ENCODE measurements at places on chromosomes 11 and 22.

DNA sequence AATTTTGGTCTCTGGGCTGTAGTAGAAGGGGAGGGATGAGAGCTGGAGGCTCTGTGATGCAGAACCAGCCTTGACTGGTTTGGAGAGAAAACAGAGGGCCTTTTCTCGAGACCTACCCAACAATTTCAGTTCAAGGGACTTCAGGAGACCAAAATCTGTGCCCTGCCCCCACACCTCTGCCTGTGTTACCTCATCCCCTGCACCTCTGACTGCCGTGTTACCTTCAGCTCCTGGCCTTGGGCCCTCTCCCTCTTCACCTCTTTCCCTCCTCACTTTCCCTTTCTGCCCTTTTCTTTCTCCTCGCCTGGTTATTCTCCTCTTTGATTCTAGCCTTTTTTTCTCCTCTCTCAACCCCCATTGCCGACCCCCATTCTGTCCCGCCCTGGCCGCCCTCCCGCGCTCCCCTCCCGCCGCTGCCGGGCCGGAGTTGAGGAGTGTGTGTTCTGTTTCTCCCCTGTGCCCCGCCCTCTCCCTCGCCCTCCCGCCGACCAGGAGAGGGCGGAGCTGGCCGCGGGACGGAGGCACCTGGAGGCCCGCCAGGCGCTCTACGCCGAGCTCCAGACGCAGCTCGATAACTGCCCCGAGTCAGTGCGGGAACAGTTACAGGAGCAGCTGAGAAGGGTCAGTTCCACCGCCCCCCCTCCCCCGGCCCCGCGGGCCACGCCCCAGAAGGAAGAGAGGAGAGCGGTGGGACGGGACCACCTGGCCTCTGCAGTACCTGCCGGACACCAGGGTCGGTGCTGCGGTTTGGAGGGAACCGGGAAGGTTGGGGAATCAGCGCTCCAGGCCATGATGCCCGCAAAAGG lies 27.2 kb downstream of the PHLDB1 start:
- DNase-seq: peak; percentile 84

DNA sequence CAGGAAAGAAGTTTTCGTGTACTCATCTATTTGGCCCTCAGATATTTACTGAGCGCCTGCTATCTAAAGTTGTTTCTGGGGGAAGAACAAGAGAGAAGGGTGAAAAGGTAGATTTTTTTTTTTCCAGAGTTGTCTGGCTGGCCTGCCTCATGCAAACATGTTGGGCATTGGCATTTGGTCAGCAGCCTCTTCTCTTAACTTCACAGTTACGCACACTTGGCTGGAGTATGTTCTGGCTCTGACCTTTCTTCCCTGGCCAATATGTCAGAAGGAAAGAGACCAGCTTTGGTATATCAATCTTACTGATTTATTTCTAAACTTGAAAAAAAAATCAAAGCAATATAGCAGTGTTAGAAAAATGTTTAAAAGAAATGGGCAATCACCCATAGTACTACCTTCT lies 54.2 kb upstream of the GRAMD1B start:
- no peak for DNase-seq

- no peak for DNase-seq
Observed at GRCh38 chr11:129785383-129786111, 30.1 kb upstream of the TMEM45B start.

DNA sequence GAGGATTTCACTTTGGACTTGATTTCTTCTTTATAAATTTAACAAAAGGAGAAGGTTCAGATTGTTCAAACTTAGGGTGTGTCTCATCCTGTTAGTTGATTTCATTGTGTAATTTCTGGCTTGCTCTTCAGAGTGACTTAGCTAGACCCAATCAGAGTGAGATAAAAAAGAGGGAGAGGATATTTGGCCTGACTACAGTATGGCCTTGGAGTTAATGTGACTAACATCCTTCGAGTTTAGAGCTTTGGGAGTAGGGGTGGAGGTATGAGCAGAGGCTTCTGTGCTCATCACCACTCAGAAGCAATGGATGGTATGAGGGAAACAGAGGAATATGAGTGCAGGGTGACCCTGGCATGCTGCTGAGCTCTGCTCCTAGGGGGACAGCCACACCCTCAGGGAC lies 114.2 kb downstream of the ME3 start:
- no peak for DNase-seq

DNA sequence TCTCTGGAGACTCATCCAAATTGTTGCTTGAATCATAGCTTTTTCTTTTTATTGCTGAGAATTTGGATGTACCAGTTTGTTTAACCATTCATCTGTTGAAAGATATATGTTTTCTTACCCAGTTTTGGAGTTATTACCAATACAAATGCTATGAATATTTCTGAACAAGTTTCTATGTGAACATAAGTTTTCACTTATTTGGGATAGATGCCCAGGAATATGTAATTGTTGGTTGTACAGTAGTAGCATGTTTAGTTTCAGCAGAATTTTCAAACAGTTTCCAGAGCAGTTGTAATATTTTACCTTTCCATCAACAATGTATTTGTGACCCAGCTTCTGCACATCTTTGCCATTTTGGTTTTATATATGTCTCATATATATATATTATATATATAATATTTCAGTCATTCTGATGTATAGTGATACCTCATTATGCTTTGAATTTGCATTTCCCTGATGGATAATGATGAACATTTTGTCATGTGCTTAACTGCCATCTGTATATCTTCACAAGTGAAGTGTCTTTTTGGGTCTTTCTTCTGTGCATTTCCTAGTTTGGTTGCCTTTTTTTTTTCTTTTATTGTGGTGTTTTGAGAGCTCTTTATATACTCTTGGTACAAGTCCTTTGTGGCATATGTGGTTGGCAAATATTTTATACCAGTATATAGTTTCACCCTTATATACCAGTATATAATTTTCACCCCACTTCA lies 118.8 kb downstream of the LUZP2 start:
- no peak for DNase-seq

GRCh38 chr11:14270690-14271542 lies 88.1 kb downstream of the RRAS2 start:
- DNase-seq: peak; percentile 25

- no peak for DNase-seq
Observed at GRCh38 chr11:125165843-125166763, 1.6 kb downstream of the PKNOX2 start.

- DNase-seq: no peak
Observed at GRCh38 chr11:128728767-128729587, 35.1 kb downstream of the FLI1 start.

DNA sequence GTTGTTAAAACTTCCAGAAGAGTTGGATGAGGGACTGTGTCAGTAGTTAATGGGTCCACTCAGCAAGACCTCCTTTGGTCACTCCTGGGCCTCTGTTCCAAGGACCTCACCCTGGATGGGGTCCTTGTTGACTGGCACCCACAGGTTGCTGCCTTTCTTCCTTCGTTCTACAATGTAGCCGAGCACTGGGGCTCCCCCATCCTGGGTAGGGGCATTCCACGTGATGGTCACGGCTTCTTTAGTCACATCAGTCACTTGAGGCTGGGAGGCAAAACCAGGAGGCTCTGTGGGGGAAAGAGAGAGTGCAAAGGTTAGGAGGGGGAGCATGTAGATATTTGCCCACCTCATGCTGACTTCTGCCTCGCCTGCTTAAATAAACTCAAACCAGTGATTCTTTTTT lies 12.0 kb downstream of the TMEM86A start:
- no peak for DNase-seq

DNA sequence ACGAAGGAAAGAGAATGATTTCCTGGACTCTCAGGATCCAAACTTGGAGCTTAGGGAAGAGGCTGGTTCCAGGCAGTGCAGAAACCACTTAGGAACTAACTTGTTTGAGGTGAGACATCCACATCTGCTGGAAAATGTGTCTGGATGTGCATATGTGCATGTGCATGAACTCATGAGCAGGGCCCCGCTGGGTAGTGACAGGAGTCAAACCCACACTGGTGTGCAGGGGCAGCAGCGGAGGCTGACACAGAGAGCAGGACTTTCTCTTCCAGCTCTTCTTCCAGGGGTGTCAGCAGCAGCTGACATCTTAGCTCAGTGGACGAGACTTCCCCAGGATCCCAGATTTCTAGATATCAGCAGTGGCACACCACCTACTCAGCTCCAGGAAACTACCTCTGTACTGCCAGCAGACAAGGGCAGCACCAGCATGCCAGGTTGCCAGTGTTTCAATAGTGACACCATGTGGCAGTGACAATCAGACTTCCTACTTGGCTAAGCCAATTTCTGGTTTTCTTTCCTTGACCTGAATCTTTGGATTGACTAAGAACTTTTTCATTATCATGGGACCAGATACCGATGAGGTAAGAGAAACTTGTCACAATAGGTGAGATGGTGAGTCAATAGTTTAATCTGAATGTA lies 227.5 kb upstream of the ZC3H12C start:
- no peak for DNase-seq

DNA sequence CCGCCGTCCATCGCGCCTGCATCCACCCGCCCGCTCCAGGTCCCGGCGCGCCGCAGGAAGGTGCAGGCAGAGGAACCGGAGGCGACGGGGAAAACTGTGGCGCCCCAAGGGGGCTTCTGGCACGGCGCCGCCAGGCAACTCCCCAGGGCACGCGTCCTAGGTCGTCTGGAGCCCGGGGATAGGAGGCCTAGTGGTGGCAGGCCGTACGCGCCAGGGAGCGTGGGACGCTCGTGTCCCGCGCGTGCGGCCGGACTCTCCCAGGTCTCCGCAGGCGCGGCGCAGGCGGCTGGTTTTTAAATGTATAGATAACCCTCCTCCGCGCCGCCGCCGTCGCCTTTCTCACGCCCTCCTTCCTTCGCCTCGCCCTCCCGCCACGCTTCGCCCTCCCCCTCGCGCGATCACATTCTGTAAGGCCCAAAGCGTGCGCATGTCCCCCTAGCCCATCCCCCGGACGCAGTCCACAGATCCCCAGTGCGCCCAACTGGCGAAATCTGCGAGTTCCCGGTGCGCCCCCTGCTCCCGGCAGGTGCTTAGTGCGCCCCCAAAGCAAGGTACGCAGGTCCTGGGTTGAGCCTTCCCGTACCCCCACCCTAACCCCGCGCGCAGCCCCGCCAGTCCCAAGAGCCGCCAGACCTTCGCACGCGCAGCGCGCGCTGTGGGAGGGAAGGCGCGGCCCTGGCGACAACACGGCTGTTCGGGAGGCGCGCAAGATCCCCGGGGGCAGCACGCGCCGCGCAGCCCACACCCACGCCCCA lies at the start of gene ASCL2:
Gene ASCL2, minus strand, starts transcription at position 267 of the 755 bp plus-strand sequence. Its CDS starts 256 bp downstream, at position 11.
- DNase-seq: peak; percentile 46

DNA sequence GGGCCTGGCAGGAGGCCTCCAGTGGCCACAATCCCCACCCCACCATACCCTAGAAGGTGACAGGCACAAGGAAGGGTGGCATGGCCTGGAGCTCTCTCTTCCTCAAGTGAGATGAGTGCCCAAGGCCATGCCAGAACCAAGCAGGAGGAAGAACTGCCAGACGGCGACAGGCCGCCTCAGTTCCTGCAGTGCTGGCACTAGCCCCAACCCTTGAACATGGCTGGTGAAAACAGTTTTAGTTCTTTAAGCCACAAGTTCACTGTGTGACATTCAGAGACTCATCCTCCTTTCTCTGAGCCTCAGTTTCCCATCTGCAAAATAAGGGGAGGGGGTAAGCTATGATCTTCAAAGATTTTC lies 9.8 kb downstream of the CHRDL2 start:
- DNase-seq: no peak

- DNase-seq: no peak
Observed at GRCh38 chr11:2452321-2453012, 7.7 kb downstream of the KCNQ1 start.

DNA sequence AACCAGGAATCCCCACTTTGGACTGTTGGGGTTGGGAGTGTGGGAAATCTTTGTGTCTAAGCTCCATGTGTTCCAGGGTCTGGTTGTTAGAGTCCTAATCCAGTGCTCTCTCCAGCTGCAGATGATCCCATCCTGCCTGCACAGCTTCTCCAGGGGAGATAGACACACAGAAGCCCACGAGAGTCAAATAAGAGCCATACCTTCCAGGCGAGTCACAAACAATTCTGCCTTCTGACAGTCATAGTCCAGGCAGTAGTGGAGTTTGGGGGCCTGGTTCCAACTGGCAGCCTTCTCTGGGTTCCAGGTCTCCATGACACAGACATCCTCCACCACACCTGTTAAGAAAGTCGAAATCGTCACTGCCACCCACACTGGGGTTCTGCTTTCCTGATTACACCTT lies 32.1 kb downstream of the SYT13 start:
- DNase-seq: no peak

- DNase-seq: no peak
Observed at GRCh38 chr11:120563703-120564572, 52.4 kb downstream of the GRIK4 start.

GRCh38 chr11:28086569-28086968 lies 21.4 kb downstream of the KIF18A start:
- no peak for DNase-seq

DNA sequence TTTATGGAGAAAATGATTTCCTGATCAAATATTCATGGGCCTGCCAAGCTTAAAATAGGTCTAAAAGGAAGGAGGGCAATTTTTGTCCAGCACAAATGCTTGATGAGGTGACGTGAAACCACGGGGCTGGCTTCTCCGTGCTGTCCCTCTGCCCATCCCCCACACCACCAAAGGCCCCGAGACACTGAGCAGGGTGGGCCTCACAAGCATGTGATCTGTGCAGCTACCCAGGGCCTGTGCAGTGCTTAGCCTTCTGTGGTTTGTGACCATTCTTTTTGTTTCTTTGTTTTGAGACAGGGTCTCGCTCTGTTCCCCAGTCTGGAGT lies 94.8 kb upstream of the RTL6 start:
- no peak for DNase-seq

GRCh38 chr11:32221476-32222032 lies 130.7 kb downstream of the RCN1 start:
- no peak for DNase-seq

- no peak for DNase-seq
Observed at GRCh38 chr11:120708511-120709183, 197.1 kb downstream of the GRIK4 start.

- no peak for DNase-seq
Observed at GRCh38 chr11:6127881-6128280, 20.4 kb downstream of the OR56B4 start.

GRCh38 chr11:125410091-125410490 lies 86.0 kb downstream of the FEZ1 start:
- no peak for DNase-seq

GRCh38 chr11:121352251-121352891 lies 59.8 kb downstream of the SC5D start:
- peak; percentile 48 for DNase-seq

DNA sequence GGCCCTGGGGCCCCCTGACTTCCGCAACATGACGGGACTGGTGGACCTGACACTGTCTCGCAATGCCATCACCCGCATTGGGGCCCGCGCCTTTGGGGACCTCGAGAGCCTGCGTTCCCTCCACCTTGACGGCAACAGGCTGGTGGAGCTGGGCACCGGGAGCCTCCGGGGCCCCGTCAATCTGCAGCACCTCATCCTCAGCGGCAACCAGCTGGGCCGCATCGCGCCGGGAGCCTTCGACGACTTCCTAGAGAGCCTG lies 992 bp downstream of the LRFN4 start:
- no peak for DNase-seq

All from ureter (tissue), 1 donor.